ENCODE measurements at places on chromosomes 1 and 21.

- DNase-seq: no peak
Observed at GRCh38 chr1:244412176-244412575, 39.5 kb downstream of the ADSS2 start.

DNA sequence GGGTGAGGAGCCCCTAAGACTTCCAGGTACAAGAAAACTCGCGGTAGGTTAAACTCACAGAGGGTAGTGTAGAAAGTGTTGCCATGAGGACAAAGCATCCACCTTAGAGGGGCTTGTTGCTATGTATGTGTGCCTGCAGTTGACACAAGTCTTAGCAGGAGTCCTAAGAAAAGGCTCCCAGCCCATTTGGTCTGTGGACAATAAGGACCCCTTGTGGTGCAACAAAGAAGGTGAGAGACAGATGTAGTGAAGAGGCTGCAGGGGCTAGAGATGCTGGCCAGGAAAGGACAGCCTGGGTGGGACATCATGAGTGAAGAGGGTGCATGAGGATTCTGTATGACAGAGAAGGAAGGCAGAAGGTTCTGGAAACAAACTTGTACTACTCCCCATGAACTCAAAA lies 36.3 kb upstream of the IL10 start:
- peak; percentile 73 for DNase-seq

DNA sequence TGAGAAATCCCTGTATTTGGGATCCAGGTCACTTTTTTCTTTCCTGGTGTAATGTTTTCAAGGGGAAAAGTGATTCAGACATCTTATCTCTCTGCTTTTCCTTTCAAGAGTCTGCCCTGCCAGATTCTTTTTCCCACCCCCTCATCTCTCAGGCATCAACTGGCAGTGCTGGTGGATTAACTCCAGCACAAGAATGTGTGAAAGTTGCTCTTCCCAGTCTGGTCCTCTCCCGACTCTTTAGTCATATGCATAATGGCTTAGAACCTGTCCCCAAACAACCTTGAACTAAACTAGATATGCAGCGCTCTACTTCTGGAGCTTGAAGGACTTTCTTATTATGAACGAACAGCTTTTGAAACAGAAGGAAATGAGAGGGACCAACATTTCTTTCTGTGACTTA lies 88.5 kb downstream of the SLC44A5 start:
- DNase-seq: peak; percentile 86

- DNase-seq: peak; percentile 64
Observed at GRCh38 chr1:68442822-68443556, 6.8 kb downstream of the RPE65 start.

DNA sequence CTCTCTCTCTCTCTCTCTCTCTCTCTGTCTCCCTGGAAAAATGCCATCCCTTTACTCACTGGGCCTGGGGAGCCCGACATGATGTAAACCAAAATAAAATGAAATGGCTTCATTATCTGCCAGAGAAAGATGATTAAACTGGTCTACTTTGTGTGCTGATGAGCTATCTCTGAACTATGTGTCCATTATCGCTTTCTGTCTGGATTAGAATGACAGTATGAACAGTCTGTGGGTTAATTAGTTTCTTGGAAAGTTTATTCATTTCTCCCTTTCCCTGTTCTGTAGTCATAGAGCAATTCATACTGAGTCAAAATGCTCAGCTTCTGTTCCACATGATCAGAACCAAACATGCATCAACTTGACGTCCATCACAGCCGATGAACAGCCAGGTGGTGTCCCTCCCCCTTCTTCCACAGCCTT lies 72.4 kb upstream of the KCND3 start:
- DNase-seq: no peak

- DNase-seq: peak; percentile 87
Observed at GRCh38 chr21:33976082-33977016, 60.7 kb upstream of the ATP5PO start.

DNA sequence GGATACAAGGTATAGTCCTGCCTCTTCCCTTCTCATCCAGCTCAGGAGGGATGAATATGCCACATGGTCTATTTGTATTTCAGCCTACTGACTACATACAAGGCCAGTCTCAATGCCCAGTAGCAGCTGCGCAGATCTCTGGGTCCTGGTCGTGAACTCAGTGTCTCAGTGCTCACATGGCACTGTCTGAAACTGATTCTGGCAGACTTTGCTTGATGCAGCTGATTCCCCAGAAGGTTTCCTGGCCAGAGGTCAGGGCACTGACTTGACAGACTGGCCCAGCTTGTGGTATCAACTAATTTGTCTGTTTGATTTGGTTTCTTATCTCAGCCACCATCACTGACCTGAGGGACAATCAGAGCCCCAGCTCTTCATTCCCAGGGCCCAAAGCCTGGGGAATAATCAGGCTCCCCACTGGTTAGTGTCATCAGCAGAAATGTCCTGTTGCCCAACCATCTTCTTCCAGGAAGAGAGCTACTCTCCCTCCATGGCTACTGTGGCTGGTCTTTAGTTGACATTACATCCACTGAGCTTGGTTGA lies 7.5 kb upstream of the SPRR4 start:
- DNase-seq: no peak

- peak; percentile 37 for DNase-seq
Observed at GRCh38 chr1:156502391-156502893, 1.9 kb upstream of the MEF2D start.

GRCh38 chr21:43736224-43736883 lies 17.4 kb downstream of the PDXK start:
- DNase-seq: no peak

DNA sequence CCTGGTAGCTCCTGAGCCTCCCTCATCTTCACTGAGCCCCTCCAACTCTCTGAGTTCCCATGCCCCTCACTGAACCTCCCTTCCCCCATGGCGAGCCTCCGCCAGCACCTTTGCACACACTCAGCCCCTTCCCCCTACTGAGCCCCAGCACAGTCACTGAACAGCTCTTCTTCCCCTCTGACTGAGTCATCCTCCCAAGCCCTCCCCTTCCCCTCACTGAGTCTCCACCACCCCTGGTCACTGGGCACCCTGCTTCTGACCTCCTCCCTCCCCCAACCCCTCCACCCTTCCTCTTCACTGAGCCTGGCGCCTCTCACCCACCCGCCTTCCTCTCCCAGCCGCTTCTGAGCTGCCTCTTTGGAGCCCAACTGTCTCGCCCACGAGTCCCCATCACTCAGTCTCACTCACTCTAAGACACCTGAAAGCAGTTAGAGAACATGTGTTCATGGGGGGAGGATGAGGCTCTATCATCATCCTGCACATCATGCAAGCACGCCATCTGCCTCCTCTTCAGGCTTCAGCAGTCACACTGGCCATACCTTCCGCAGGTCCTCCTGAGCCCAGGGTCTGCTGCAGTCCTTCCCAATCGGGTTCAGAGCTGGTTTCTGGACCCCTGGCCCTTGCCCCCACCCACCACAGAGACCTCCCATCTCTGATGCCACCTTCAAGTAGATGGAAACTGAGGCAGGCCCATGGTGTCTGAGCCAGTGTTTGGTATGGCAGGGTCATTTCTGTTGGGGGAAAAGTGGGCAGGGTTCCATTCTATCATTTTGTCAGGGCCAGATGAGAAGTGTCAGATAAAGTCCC lies 2.0 kb upstream of the TRNP1 start:
- no peak for DNase-seq

DNA sequence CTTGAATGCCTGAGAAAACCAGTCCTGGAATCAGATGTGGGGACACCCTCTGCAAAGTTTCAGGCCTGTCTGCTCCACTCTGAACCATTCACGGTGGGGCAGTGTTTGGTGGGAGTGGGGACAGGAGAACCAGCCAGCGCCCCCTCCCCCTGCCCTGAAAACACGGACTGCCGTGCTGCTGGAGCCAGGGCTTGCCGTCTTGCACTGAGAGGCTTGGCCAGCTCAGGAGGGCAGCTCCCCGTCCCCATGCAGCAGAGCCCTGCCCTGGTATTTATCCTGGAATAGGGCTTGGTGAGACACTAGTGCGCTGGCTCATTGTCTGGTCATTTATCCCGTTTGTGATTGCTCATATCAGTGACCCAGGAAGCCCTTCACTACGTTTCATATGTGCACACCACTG lies 3.9 kb downstream of the S100B start:
- no peak for DNase-seq

DNA sequence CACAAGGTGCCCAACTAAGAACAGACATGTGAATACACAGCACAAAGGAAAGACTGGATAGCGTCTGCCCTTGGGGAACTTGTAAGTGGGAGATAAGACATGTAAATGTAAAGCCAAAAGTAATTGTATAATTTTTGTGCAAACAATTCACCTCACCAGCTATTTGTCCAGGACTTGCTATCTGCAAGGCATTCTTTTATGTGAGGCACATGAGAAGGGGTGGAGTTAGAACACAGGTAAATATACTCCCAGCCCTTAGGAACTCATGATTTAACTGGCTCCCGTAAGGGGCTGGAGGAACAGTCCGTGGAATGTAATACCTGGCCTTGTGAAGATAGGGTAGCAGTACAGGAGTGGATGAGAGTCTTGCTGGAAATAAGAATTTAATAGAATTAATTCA lies 61.3 kb downstream of the CDK18 start:
- DNase-seq: no peak

DNA sequence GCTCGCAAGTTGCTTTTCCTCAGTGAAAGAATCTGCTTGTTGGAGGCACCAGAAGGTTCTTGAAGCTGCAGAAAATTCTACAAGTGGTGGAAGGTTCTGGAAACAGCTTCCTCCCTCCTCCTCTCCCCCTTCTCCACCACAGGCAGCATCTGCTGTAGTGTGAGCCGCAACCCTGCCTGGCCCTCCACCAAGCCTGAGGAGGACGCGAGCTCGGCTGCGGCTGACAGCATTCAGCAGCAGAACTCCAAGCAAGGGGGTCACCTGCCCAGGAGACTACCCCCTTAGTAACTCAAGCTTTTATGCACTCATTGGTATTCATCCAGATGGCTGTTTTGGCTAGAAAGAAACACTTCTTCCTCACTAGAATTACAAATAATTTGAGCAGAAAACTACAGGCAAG lies 48.8 kb upstream of the CLDN14 start:
- no peak for DNase-seq

- peak; percentile 43 for DNase-seq
Observed at GRCh38 chr1:105793536-105794146, 1262.8 kb upstream of the PRMT6 start.

GRCh38 chr1:33685256-33685655 lies 178.6 kb upstream of the HMGB4 start:
- DNase-seq: no peak

DNA sequence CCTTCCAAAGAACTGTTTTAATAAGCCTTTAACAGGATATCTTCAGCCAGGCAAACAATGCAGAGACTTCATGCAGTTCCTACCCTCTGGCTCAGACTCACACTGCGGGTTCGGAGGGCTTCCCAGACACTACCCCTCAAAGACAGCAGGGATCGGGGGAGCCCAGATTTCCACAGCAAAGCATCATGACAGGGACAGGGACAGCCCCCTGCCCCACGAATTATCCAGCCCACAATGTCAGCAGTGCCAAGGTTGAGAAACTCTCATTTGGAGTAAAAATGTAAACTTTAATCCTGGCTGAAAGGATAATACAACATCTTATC lies 20.1 kb downstream of the NPHP4 start:
- DNase-seq: no peak

- DNase-seq: no peak
Observed at GRCh38 chr1:193156822-193157142, 29.6 kb downstream of the B3GALT2 start.

- peak; percentile 92 for DNase-seq
Observed at GRCh38 chr1:97094247-97094972, 372.8 kb downstream of the PTBP2 start.

DNA sequence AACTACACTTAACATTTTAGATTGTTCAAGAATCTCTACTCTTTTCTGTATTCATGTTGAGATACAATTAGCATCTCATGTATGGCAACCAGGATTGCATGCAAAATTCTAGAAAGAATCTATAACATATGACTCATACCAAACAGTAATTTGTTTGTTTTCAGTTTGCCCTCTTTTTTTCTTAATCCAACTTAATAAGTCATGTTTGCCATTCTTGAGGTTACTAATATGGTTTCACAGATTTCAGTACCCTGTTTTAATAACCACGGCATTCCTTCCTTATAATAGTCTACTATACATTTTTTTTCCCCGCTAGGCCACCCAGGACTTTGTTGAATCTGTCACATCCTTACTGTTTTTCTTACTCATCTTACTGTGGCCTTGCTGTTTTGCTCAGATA lies 140.8 kb downstream of the FMN2 start:
- DNase-seq: peak; percentile 6

- no peak for DNase-seq
Observed at GRCh38 chr1:1022302-1023009, 2.5 kb downstream of the AGRN start.

DNA sequence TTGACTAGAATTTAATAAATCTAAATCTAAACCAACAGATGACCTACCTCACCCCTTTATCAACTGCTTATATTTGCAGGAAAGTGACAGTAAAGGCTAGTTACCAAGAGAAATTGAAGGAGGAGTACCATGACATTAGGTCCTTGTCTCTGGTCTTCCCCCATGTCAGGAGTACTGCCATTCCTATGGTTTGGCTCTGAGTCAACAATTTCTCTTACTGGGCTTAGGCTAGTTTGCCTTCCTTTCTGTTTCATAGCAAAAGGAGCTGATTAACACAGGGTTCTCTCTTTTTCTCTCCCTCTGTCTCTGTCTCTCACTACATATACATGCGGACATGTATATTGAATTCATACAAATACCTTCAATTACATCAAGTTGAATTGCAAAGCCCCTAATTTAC lies 579.9 kb downstream of the DPYD start:
- DNase-seq: peak; percentile 80

DNA sequence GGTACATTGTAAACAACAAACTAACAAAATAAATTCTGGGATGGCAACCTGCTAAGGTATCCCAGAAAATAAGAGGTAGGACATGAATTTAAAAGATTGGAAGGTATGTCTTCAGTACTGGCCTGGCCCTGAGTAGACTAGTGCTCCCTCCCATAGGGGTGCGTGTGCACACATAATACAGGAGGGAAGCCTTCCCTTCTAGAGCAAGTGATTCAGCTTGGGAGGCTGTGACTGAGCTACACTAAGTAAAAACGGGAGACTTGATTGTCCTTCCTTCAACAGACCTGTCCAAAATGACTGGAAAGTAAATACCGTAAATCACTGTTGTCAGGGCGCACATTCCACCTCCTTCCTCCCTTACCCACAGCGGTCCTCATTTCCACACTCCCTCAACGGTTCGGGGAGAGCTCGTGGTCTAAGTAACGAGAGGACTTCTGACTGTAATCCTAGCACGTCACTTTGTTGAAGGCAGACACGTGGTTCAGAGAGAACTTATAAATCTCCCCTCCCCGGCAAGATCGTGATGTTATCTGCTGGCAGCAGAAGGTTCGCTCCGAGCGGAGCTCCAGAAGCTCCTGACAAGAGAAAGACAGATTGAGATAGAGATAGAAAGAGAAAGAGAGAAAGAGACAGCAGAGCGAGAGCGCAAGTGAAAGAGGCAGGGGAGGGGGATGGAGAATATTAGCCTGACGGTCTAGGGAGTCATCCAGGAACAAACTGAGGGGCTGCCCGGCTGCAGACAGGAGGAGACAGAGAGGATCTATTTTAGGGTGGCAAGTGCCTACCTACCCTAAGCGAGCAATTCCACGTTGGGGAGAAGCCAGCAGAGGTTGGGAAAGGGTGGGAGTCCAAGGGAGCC lies at the start of gene TGFB2:
Gene TGFB2, plus strand, starts transcription at position 523 of the 859 bp plus-strand sequence. CDS start 1,366 bp downstream, outside the sequence.
- peak; percentile 92 for DNase-seq

Measured in fibroblast of pulmonary artery (primary cell).